Right renal pelvis (tissue), 4 donors: ENCODE measurements at places on chromosomes 1 and 21. TPM values are rescaled to one million over a fixed set of nuclear protein-coding genes. Genes with fewer than 3 reads are reported as not detected.

- no peak for DNase-seq
Measured at GRCh38 chr1:194076646-194077045, 890.2 kb upstream of the B3GALT2 start.

Gene PALMD
- polyA plus RNA-seq, result 2.1 TPM

Gene RNU1-1
- not detected for polyA plus RNA-seq

DNA sequence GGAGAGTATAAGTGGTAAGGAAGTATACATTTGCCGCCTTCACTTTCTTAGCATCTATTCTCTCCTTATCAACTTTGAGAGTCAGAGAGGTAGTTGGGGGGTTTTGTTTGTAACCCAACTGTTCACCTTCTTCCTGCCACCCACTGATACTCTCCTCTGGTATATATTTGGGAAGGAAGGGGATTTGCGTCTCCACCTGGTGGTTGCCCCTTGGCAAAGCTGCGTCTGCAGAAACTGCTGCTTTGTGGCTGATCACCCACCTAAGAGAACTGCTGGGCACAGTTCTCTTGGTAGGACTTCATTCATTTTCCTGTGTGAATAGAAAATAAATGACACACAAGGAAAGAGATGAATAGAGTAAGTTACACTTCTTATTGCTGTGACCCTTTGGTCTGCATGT is 87.0 kb downstream of the SYT14 start:
- DNase-seq, result no peak

- DNase-seq, result no peak
Measured at GRCh38 chr1:164660412-164660772, 101.4 kb downstream of the PBX1 start.

Gene PDE9A
- 36.7 TPM for polyA plus RNA-seq

DNA sequence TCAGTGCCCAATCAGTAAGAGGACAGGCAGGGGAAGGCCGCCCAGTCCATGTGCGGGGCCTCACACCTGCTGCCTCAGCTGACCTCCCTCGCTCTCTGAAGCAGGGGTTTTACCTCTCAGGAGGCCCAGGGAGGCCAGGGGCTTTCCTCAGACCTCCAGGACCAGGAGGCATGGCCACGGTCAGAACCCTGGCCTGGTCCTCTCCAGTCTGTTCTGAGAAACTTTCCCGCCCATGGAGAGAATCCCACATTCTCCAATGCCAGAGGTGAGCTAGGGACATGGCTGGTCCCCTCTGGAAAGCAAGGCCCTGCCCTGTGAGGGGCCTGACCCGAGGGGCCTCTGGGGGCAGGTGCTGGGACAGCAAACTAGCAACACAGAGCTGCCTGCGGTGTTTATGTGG is 68.2 kb downstream of the DMRTB1 start:
- no peak for DNase-seq

DNA sequence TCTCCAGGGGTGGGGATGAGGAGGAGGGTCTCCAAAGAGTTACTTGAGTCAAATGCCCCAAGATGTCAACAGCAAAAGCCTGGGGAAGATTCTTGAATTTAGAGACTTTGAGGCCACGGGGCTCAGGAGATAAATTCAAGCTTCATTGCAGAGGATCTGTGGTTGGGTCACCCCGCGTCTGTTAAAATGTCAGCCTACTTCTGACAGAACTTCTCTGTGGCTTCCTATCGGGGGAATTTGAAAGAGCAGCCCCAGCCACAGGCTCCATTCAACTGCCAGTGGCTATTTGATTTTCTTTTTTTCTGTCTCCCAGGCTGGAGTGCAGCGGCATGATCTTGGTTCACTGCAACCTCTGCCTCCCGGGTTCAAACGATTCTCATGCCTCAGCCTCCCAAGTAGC is 62.5 kb upstream of the EFHD2 start:
- DNase-seq, result no peak

- no peak for DNase-seq
Measured at GRCh38 chr1:233603478-233603877, 10.4 kb upstream of the KCNK1 start.

Gene FOXO6
- polyA plus RNA-seq, result 1.6 TPM

DNA sequence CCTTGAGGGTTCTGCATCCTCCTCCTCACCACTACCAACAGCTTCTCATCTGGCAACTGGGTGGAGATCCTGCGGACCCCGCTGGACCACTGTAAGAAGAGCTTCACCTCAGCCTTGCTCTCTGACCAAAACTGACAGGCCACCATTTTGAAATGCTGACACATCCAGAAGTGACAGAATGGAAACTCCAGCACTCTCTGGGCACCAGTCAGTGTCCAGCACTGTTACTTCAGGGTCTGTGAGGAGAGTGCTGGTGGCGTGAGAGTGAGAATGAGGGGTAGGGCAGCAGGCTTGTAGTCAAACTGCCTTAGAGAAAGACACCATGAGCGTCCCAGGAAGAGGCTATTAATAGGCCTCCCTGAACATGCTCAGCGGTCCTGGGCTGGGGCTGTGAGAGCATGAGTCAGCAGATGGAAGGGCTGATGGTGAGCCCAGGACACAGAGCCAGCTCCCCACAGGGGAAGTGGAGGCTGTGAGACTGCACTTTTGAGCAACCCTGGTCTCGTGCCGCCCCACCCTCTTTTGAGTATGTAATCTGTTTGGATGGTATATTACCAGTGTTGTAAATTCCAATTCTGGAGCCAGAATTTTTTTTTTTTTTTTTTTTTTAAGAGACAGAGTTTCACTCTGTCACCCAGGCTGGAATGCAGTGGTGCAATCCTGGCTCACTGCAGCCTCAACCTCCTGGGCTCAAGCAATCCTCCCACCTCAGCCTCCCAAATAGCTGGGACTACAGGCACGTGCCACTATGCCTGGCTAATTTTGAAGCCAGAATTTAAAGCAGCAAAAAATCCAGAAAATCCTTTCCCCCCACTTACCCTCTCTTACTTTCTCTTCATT is 34.4 kb upstream of the SLC30A1 start:
- no peak for DNase-seq
